ENCODE measurements at places on chromosomes 1 and 21. TPM values are rescaled to one million over a fixed set of nuclear protein-coding genes. Genes with fewer than 3 reads are reported as not detected.

DNA sequence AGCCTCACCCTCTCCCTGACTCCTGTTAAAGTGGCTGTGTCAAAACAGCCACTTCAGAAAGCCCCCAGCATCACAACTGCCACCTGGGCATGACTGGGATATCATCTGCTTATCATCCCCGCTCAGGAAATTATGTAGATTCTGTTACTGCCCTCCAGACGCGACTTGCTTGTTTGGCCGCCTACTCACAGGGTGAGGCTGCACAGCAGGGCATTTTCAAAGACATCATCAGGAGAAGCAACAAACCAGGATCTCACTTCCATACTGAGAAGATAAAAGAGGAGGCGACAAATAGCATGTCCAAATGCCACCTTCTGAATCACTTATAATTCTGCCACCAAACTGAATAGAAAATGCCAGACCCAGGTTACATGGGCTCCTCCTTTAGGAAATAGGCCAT, 94.8 kb downstream of the MIS18A start:
- no peak for DNase-seq

DNA sequence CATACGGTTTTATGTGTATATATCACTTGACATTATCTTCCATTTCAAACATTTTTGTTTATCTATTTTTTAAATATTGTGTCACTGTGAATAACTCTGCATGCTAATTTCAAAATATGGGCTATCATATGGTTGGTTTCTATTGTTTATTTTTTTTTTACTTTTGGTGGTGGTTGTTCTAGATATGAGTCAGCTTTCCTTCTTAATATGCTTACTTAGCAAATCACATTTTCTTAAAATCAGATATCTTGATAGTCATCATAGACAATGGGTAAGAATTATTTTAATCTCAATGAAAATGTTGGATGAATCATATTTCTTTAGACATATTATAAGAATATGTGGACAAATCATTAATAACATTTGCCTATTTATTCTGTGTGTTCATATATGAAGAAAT, 881.5 kb downstream of the BRINP3 start:
- DNase-seq, result no peak

- no peak for DNase-seq
These were observed 138.2 kb downstream of the NTPCR start for GRCh38 chr1:233088613-233089012.

GRCh38 chr1:222247811-222248310, 300.0 kb downstream of the HHIPL2 start:
- no peak for DNase-seq

GRCh38 chr1:218837051-218837450, 336.6 kb upstream of the LYPLAL1 start:
- no peak for DNase-seq

- DNase-seq, result no peak
These were observed 79.3 kb downstream of the DENND1B start for GRCh38 chr1:197695961-197696360.

DNA sequence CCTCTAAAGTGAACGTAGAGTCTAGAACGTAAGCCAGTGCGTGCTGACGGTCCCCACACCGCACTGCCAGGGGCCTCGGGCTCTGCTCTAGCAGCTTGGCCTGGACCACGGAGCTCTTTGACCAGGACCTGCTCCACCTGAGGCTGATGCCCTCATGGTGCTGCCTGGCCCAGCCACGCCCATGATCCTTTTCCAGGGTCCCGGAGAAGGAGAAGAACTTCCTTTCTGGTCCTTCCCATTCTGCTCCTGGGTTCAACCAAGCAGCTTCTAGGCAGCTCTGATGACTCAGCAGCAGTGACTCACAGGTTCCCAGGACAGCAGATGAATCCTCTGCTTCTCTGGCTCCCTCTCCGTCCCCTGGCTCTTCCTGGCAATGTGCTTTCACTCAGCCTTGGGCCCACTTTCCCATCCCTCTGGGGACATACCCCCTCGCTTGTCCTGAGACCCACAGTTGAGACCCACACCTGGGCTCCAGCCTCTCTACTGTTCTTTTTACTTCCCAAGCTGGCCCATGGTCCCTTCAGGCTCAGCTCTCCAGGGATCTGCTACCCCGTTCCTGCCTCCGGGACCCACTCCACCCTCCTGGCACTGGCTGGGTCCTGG, 246.3 kb upstream of the RAB4A start:
- DNase-seq, result peak; percentile 35

DNA sequence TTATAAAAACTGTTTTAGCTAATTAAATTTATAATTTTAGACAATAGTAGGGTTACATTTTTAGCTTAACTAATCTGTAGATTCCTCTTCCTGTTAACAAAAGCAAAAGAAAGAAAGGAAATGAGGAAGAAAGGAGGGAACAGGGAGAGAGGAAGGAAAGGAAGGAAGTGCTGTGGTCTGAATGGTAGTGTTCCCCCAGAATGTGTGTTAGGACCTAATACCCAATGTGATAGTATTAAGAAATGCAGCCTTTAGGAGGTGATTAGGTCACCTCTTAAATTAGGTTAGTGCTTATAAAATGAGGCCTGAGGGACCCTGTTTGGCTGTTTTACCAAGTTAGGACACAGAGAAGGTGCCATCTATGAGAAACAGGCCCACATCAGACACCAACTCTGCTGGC, 136.9 kb upstream of the SAMSN1 start:
- no peak for DNase-seq

Gene BMP8B
- total RNA-seq, result 0.58 TPM

Gene MTARC2
- 13.8 TPM for total RNA-seq

Gene CIART
- 3.6 TPM for total RNA-seq

Gene CD48
- total RNA-seq, result not detected

Gene RGS7
- 0.06 TPM for total RNA-seq

Gene ASCL5
- not detected for total RNA-seq

Gene PIP5K1A
- total RNA-seq, result 62.1 TPM

Gene OR2M3
- not detected for total RNA-seq

Gene SLC9C2
- not detected for total RNA-seq

Gene SLC35F3
- 2.2 TPM for total RNA-seq

Gene TPR
- 40.5 TPM for total RNA-seq

Gene KPRP
- total RNA-seq, result not detected

Data from epithelial cell of proximal tubule (primary cell).